ENCODE measurements at places on chromosomes 2 and 18. TPM values are rescaled to one million over a fixed set of nuclear protein-coding genes. Genes with fewer than 3 reads are reported as not detected.

RAX gene
- total RNA-seq, result not detected

HOXD11 gene
- not detected for total RNA-seq

ALK gene
- not detected for total RNA-seq

TGFA gene
- not detected for total RNA-seq

ARHGEF33 gene
- not detected for total RNA-seq

POTEJ gene
- total RNA-seq, result not detected

GRCh38 chr2:217588266-217588665 lies 414.5 kb downstream of the TNS1 start:
- DNase-seq, result no peak

DNA sequence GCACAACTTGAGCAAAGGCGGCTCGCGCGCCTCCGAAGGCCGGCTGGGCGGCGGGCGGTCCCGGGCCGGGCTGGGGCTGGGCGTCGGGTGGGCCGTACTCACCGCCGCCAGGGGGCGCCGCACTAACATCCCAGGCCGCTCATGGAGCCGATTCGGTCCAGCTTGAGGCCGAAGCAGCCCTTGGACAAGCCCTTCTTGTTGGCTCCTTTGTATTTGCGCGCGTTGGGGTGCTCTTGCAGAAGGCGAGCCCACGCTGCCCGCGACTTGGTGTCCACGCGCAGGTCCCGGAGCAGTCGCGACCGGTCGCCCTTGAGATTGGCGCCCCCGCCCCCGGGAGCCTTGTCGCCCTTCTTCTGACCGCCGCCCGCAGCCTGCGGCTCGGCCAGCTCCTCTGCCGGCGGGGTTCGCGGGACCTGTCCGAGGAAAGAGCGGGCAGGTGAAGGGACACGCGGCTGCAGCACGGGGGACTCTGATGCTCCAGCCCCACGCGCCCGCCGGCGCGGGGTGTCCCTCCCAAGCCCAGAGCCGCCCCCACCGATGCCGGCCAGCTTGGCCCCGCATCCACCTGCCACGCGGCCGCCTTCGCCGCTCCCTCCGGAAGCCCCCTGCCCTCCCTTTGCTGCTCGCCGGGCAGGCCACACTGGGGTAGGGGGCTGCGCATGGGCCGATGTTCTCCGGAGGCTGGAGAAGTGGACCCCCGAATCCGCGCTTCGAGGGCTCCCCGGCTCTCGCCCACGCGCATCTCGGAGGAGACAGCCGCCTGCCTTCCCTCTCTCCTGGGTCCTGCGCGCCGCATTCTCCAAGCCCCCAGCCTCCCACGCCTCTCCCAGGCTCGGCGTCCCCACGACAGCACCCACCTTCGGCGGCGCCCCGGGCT lies 655 bp downstream of the NPPC start:
- DNase-seq, result peak; percentile 90

GRCh38 chr18:42513441-42513840 lies 558.4 kb downstream of the PIK3C3 start:
- no peak for DNase-seq

DNA sequence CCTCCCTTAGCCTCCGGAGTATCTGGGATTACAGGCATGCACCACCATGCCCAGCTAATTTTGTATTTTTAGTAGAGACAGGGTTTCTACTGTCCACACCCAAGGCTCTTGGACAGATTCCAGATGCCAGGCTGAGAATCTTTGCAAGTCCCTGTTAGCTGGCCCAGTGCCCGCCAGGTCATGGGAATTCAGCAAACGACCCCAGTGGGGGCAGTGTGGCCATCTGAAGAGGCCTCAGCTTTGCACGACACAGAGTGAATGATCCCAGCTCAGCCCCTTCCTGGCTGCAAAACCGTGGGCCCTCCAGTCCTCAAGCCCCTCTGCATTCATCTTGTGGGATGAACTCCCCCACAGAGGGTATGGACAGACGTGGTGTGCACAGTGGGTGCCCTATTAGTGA lies 179.5 kb upstream of the ID2 start:
- DNase-seq, result no peak

- no peak for DNase-seq
Observed at GRCh38 chr2:125643585-125643984, 1012.4 kb upstream of the GYPC start.

DNA sequence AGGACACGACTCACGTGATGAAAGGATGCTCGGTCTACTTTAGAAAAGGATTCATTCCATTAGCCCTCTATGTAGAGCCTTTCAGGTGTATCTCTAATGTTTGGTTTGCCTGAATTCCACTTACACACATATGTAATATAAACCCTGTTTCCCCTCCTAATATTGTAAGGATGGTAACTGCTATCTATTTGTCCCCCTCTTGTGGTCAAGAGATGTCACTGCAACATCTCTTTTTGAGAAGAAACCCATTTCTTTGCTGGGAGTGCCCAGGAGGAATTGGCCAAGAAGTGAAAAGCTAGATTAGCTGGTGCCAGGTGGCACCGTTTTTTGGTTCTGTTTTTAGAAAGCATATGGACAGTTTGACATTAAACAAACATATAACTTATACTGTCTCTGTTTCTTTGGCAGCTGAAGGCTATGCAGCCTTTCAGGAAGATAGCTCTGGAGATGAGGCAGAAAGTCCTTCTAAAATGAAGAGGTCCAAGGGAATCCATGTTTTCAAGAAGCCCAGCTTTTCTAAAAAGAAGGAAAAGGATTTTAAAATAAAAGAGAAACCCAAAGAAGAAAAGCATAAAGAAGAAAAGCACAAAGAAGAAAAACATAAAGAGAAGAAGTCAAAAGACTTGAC lies 41.2 kb downstream of the RALBP1 start:
- DNase-seq, result peak; percentile 83

DNA sequence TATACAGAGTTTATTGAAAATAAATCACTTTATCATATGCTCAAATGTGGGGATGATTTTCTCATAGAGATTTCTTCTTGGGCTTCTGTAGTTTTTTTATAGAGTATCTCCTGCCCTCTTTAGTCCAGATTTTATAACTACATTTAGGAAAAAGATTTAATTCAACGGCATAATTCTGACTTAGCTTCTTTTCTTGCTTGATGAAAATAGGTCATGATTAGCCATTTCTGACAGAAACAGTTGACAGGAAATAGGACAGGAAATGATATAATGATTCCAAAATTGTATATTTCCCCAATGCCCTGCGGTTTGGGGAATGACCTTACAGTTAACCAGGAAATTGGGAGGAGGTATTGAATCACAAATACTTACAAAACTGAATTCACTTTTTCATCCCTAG lies 1531.9 kb upstream of the ACVR2A start:
- DNase-seq, result no peak

DNA sequence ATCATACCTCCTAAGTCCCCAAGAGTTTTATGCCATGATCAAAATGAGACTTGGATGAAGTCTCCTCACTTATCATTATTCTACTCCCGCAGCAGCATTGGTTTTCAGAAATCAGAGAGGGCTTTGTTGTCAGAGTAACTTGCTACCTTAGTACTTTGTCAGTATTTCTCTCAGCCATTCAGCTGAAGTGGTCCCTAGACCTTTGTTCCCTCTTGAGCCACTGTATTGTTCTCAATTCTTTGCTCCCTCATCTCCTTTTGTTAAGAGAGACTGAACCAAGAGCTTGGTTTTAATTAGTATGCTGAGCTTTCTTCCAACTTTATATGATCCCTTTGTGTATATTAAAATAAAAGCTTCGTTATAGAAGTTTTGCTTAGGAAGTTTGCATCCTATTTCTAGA lies 133.4 kb downstream of the DOCK10 start:
- DNase-seq, result no peak

- DNase-seq, result no peak
Observed at GRCh38 chr2:72946466-72946865, 29.1 kb downstream of the EMX1 start.

DNA sequence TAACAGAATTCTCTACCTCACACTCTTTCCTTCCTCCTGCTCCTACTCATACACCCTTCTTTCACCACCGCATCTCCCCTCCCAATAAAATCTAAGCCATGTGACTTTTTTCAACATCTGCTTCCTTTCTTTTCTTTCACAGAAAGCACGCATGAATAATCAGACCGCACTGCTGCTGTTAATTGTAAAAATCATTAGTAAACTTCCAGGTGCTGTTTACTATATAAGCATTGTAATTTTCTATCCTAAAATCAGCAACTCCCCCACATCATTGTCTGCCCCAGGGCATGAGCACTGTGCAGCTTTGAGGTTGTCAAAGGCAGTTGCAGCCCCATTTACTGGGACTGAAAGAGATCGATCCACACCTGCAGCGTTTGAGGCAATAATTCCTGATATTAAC lies 782.6 kb upstream of the ID2 start:
- DNase-seq, result no peak
